ENCODE measurements at places on chromosomes 6 and 20.

- DNase-seq: no peak
These were observed 70.2 kb downstream of the PERP start for GRCh38 chr6:138037009-138037504.

DNA sequence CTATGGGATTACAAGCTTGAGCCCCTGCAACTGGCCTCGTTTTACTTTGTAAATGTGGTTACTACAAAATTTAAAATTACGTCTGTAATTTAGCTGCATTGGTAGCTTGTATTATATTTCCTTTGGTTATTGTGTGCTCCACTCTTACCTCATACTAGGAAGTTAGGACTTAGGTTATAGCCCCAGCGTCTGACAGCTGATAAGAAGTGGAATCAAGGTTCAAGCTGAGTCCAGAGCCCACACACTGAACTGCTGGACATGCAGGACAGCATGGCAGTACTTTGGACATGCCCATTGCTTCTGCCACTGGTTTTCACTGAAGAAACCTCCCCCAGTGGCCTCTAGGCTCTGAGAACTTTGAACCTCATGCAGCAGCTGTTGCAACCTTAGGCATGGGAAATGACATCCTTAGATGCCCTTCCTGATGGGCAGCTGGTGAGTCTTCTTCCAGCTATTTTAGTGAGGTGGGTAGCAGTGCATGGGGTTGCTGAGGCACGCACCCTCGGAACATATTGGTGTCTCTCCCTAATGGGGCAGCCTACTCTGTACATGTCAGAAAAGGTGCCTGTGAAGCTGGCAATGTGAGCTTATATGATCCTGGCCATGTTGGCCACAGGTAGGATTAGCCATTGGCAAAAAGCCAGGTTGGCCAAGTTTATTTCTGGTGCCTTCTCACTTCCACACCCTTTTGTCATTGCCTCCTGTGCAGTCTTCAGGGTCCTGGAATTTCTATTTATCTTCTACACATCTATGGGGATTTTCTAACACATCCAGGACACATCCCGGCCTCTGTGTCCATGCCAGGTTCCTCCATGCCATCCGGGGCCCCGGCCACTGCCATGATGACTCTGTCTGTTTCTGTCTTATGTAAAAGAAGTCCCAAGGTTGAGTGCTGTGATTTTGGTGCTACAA, 85.3 kb downstream of the CDS2 start:
- no peak for DNase-seq

DNA sequence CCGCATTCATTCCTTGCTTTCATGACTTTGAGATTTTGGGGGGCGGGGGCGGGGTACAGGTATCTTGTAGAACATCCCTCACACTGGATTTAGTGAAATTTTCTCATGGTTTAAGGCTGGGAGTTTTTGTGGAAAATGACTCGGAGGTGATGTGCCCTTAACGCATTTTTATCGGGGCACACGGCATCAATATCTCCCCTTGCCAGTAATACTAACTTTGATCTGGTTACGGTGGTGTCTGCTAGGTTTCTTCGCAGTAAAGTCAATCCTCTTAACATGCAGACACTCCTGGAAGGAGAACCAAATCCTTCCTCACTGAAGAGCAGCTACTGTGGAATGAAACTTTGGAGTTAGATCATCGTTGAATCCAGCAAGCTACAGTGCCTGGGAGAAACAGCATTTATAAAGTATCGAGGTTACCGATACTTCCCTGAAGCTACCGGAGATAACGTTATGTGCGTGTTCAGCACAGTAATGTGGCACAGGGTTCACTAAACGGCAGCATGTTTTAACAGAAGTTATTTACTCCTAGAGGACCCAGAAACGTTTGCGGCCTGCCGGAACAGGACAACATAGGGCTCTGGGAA, 1.2 kb upstream of the DYNLRB1 start:
- DNase-seq: no peak

GRCh38 chr6:107419733-107420132, 39.6 kb downstream of the PDSS2 start:
- no peak for DNase-seq

- DNase-seq: peak; percentile 76
These were observed 16.4 kb downstream of the ZNF311 start for GRCh38 chr6:28988536-28989311.

DNA sequence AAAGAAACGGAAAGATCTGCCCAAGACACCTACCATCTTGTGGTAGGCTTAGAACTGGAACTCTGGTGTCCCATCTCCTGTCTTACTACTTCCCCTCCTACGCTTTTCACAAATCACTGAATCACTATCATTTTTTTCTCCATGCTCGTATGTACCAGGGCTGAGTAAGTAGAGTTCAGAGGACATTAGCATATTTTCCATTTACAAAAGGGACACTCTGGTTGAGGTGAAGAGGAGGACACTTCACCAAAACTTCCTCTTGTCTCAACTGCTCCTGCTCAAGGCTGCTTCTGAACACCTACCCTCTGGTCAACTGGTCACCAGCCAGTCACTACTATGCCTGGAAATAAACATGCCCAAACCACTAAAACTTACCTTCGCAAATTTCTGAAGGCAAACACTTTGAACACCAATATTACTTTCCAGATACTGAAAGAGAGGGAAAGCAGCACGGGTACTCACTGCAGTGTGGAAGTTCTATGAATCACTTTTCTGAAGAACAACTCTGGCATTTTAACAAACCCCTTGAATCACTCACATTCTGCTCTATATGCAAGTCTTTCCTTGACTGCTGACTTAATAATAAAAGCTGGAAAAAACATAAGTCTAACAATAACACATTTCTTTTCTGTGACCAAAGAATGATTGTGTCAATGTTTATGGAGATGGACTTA, 123.3 kb downstream of the INSM1 start:
- no peak for DNase-seq

DNA sequence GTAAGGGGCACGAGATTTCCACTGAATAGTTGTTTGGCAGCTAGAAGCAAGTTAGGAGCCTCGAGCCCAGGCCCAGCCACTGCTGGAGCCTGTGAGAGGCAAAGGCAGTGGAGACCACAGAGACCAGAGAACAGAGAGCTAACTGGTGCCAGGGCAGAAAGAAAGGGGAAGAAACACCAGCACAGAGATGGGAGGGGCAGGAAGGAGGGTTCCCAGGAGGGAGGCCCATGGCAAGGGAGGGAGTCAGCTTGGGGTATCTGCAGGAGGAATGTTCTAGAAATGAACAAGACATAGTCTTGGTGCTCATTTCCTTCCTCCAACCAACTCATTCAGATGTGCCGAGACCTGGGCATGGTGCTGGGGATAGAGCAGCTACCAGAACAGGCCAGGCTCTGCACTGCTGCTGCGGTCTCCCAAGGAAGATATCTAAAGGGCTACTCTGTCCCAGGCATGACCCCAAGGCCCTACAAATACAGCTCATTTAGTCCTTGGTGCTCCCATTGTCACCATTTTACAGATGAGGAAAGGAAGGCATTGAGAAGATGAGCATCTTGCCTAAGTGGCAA, 10.7 kb downstream of the ANGPT4 start:
- no peak for DNase-seq

DNA sequence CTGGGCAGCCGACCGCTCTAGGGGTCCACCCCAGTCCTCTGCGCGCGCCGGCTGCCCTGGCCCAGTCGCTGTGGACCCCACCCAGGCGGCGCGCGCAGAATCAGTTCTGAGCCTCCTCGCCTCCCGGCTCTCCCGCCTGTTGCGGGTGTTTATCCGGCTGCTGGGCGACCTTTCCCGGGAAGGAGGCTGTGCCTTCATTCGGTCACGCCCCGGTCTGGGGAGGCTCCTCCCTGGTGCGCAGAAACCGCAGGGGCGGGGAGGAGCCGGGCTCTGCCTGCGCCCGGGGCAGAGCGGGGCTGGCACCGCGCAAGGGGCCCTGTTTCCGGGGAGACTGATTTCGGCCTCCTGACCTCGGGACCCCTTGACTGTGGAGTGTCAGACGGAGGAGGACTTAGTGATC, 80.8 kb upstream of the EYS start:
- DNase-seq: no peak

GRCh38 chr20:48620154-48620506, 207.7 kb downstream of the PREX1 start:
- DNase-seq: no peak

GRCh38 chr20:2331901-2332565, 36.2 kb downstream of the TGM3 start:
- no peak for DNase-seq

GRCh38 chr6:50924758-50925157, 106.1 kb downstream of the TFAP2B start:
- no peak for DNase-seq

GRCh38 chr6:42963855-42964605, 3.5 kb downstream of the GNMT start:
- DNase-seq: no peak

DNA sequence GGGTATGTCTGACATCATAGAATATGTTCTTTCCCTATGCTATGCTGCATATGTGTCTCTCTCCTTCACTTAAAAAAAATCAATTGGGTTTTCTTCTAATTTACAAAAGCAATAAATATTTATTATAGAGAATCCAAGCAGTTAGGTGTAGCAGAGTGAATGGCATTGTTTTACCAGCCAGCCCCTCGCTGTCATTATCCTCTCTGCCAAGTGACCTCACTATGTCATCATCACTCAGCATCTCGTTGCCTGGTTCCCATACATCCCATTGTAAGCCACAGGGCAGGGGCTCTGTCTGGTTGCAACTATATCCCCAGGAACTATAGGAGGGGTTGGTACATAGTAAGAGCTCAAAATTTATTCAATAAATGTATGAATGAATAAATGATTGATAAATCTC, 31.3 kb downstream of the KIAA0319 start:
- no peak for DNase-seq

- DNase-seq: no peak
These were observed 72.6 kb downstream of the ARID1B start for GRCh38 chr6:156849806-156850205.

GRCh38 chr20:11642866-11643265, 274.8 kb upstream of the BTBD3 start:
- DNase-seq: no peak

DNA sequence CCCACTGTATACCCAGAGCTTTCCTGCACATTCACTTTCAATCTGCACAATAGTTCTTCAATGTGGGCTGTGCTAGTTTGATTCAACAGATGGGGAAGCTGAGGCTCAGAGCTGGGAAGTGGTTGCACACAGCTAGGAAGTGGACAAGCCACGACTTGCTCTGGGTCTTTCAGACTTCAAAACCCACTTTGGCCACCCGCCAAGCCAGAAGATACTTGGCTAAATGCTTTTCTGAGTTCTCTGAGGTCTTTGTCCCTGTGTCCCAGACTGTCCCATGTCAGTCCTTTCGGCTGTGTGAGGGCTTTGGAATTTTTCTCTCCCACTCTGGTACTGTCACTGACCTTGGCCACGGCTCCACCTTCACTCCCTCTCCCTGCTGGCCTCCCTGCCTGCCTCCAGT, 10.6 kb downstream of the PDYN start:
- no peak for DNase-seq

GRCh38 chr6:128599036-128599435, 78.6 kb upstream of the PTPRK start:
- DNase-seq: no peak

DNA sequence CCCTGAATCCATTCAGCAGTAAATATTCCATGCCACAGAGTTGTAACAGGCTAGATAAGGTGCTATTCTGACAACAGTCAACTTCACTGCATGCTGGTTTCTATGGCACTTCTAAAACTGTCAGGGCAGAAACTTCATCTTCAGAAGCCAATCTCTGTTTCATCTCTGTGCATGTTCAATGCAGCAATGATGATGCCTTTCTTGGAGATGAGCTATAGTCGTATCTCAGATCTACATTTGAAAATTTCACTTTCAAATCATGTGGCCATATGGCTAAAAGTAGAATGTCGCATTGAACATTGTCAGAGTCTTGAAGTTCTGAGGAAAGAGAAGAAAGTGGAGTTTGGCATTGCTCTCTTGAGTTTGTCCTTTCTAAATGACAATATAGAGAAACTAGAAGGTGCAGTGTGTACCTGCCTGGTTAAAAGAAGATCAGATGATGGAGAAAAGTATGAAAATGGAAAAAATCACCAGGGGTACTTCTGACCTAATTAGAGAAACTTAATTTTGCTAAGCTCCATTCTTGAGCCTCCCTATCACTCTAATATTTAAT, 49.0 kb upstream of the VSTM2L start:
- no peak for DNase-seq

- no peak for DNase-seq
These were observed 166.5 kb downstream of the SMOC2 start for GRCh38 chr6:168607272-168608112.

GRCh38 chr6:49528571-49528970, 21.9 kb upstream of the C6orf141 start:
- DNase-seq: no peak

DNA sequence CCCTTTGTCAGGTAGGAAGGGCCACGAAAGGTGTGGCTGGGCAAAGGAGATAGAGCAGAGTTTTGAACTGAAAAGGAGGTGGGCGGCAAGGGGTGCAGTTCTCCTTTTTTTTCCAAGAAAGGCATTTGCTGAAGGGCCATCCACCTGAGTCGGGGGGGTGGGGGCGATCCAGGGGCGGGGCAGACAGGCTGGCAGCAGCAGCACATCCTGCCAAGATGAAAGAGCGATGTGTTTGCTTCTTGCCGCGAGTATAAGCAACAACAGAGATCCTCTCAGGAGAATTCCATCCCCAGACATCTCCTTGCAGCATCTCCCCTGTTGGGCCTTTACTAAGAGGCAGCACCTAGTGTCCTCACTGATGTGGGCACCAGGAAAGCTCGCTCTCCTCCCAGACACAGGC, 516.5 kb downstream of the CD83 start:
- no peak for DNase-seq

- no peak for DNase-seq
These were observed 72.0 kb downstream of the TTLL2 start for GRCh38 chr6:167396659-167397490.

DNA sequence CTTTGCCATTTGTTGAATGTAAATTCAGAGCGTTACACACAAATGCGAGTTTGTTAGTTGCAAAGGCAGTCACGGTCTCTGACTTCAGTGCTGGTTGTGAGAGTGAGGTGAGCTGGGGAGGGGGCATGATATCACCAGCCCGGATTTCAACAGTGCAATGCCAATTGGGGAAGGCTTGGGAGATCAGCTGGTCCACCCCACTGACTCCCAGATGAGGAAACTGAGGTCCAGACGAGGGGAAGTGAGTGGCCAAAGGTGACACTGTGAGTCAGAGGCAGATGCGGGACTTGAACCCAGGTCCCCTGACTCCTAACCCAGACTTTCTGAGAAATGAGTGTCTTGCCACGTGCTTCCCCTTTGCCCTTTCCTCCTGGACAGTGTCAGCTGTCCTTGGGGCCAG, 62.1 kb downstream of the CEBPB start:
- DNase-seq: no peak

DNA sequence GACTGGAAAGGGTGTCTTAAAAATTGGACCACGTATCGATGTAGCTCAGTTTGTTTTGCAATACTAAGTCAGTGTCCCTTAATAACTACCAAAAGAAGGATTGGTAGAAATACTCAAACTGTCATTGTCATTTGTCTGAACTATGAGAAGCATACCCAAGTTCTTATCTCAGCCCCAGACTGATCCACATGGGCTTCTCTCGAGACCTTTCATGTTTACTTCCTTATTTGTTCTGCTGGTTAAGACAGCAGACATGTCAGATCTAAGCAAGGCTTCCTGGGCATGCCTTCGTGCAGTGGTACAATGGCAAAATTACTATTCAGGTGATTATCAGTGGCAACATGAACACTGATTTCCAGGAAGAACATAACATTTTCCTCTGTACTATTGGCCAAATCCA, 211.1 kb upstream of the PHACTR1 start:
- no peak for DNase-seq

GRCh38 chr6:38326837-38327236, 312.9 kb downstream of the BTBD9 start:
- no peak for DNase-seq

GRCh38 chr20:33299111-33299603, 16.1 kb downstream of the BPIFB1 start:
- peak; percentile 52 for DNase-seq

Measured in stimulated activated CD4-positive, alpha-beta T cell treated with anti-CD3 and anti-CD28 coated beads, TNF-alpha, amount 100 ng/mL, for 24 hours (primary cell).